ENCODE measurements at places on chromosomes 16 and 17. TPM values are rescaled to one million over a fixed set of nuclear protein-coding genes. Genes with fewer than 3 reads are reported as not detected.
A peak's percentile ranks its signal among the peaks of the same experiment; 100 is the strongest.

DNA sequence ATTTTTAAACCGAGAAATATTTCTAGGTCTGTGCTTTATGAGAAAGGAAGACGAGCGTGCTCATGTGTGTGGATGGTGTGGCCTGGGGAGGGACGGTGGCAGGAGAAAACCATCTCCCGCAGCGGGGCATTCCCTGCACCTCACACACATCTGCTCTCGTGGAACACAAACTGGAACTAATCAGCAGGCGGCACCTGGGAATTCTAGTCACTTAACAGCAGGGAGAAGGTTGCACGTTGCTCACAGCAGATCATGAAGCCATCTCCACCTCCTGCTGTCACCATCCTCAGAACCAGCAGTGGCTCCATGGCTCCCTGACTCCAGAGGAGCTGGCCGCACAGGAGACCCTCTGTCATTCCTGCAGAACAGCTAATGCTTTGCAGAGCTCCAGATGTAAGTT lies 35.2 kb downstream of the ADCY9 start:
- no peak for DNase-seq

- DNase-seq: no peak
Observed at GRCh38 chr17:36085765-36086164, 4.2 kb downstream of the CCL3 start.

DNA sequence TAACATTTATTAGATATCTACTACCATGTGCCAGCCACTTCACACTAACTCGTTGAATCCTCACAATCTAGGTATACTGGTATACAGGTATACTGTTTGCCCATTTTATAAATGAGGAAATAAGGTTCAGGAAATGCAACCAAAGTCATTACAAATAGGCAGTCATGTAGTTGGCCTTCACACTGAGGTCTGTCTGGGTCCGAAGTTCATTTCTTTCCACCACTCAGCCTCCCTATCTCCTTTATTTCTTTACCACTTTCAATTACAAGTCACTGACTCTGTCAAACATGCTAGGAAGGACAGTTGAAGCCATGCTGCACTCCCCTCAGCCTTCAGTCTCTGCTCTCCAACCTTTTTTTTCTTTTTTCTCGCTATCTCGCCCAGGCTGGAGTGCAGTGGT lies 20.7 kb upstream of the SIAH1 start:
- DNase-seq: no peak

DNA sequence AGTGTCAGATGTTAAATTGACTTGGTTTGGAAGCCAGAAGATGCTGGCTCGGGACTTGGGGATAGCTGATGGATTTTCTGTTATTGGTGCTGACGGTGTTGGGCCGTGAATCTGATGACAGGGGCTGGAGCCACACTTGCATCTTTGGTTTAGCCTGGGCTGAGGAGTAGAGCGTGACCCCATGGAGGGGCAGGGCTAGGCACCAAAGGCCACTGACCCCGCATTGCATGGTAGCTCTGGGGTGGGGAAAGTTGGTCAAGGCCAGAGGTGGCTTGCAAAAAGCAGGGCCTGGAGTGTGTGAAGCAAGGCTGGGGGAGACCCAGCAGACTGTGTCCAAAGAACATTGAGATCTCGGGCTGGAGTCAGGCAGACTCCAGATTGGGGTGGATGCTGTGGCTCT lies 25.3 kb downstream of the WSCD1 start:
- DNase-seq: no peak

- DNase-seq: no peak
Observed at GRCh38 chr16:84341528-84342295, 26.6 kb upstream of the ATP2C2 start.

GRCh38 chr16:27618606-27619327 lies 68.8 kb downstream of the KATNIP start:
- no peak for DNase-seq

GRCh38 chr16:76197900-76198299 lies 79.3 kb upstream of the CNTNAP4 start:
- DNase-seq: no peak

DNA sequence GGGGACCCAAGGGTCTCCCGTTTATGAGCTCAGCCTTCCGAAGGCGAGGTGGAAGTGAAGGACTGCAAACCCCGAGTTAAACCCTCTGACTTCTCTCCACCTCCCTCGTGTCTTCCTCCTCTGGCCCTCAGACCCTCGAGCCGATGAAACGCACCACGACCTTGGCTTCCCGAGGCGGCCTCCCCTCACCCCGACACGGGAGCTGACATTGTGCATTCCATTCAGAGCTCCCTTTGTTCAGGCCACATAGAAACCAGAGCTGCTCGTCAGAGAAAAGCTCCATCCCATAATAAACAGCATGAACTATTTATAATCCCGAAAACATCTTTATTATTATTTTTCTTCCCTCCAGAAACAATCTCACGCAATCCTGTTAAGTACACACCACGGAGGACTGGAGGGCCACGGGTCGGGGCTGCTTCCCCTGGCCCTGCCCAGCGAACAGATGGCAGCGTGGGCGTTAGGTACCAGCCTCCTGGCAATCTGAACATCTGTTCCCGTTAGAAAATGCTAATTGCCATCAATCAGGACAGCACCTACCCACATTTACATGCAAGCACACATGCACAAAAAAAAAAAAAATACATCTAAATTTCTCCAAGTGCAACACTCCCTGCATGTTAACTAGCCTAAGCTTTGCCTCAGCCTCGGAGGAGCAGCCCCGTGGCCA lies 145.7 kb downstream of the RBFOX3 start:
- no peak for DNase-seq

DNA sequence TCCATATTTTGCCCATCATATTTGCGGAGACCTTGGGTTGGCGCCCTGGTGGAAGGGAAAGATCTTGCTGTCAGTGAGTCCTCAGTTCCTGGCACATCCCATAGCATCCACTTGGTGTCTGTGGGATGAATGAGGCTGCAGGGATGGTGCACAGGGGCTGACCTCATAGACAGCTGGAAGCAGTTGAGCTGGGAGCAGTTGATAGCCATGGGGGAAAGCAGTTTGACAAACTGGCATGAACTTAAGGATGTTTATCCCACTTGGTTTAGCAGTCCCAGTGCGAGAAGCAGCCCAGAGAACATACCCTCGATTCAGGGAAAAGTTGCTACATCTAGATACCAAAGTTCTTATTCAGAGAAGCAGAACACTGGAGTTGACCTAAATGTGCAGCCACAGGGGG lies 80.7 kb downstream of the SNX29 start:
- peak; percentile 57 for DNase-seq

GRCh38 chr17:56543280-56543679 lies 50.2 kb upstream of the NOG start:
- no peak for DNase-seq

GRCh38 chr17:38595892-38596291 lies 9.9 kb downstream of the SRCIN1 start:
- DNase-seq: no peak

The BRD7 gene
- total RNA-seq: 54.3 TPM

The QRICH2 gene
- total RNA-seq: 2.0 TPM

The CCR7 gene
- total RNA-seq: not detected

Measured in epithelial cell of proximal tubule (primary cell).